ENCODE measurements at places on chromosomes 2 and 18.

- DNase-seq: no peak
These were observed 74.8 kb downstream of the CDK15 start for GRCh38 chr2:201880993-201881611.

- DNase-seq: no peak
These were observed 1.3 kb downstream of the RASGRP3 start for GRCh38 chr2:33477473-33478468.

DNA sequence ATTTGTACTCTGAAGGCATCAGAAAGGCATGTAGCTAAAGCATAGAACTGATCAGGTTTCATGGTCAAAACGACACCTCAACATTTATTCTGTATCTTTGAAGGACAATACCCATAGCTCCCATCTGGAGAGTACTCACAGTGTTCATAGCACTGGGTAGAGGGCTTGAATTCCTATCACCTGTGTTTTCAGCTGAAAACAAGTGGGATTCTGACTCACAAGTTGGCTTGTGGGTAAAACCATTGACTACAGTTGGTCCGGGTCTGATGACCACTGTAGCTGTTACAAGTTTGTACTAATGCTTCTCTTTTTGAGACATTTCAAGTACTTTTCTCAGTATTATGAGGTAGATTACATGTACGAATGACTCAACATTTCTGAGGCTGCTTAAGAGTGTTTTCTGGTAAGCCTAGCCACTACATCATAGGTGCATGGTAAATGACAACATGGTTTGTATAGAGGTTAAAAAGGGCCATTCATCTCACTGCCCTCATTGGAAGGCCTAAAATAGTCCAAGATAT, 68.6 kb upstream of the PELI1 start:
- no peak for DNase-seq

DNA sequence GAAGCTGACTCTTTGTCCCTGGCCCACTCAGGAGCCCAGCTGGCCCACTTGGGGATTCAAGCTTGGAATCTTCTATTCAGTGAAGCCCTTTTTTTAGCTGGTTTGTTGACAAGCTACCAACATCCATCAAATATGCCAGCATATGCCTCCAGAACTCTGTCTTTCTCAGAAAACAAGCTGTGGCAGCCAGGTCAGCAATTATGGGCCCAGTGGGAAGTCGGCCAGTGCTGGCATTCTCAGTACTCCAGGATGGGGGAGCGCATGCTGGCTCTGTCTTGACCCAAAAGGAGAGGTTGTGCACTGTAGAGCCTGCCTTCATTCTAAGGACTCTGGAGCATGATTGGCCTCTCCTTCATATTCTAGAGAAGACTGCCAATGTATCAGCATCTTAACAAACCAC, 401.5 kb downstream of the CNTNAP5 start:
- DNase-seq: no peak

GRCh38 chr18:8732442-8733360, 27.3 kb downstream of the MTCL1 start:
- no peak for DNase-seq

DNA sequence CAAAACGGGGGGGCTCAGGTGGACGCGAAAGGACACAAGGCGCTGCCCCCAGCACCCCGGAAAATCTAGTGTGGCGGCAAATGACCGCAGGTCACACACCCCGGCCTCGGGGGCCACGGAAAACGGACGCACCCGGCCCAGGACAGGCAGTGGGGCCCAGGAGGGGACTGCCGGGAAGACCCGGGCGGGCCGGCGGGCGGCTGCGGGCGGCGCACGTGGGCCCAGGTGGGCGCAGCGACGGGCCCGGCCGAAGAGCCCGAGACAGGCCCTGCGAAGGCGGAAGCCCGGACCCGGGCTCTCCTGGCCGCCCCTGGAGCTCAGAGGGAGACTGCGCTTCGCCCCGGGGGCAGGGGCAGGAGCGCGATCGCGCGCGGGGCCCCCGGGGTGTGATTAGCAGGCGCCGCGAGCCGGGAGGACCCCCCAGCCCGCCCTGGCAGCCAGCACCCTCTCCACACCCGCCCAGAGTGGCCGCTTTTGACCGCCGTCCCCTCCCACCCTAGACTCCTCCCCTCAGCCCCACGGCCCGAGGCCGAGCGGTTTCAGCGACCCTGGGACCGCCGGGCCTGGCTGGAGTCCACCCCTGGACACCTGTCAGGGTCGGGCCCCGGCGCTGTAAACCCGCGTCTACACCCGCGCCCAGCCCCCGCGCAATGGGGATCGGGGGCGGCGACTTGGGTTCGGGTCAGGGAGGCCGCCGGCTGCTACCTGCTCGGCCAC, 773 bp downstream of the MBP start:
- peak; percentile 20 for DNase-seq

GRCh38 chr2:213818436-213818835, 534.2 kb downstream of the SPAG16 start:
- no peak for DNase-seq

DNA sequence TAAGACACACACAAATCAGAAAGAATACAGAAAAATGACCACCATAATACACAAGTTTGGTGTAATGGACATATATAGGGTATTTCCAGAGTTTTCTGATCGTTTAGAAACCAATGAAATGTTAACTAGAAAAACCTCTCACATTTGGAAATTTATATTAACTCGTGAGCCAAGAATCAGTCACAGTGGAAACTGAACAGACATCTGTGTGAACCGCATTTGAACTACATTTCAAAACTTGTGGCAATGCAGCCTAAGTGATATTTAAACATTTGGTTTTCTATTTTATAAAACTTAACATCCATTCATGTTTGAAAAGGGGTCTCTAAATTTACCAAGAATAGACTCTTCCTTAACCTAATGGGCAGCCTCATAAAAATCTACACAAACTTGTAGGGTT, 29.0 kb upstream of the KCNG2 start:
- no peak for DNase-seq

- DNase-seq: no peak
These were observed 75.1 kb downstream of the RTN4 start for GRCh38 chr2:54975175-54975574.

- DNase-seq: no peak
These were observed 98.5 kb downstream of the SMAD7 start for GRCh38 chr18:48852292-48852691.

DNA sequence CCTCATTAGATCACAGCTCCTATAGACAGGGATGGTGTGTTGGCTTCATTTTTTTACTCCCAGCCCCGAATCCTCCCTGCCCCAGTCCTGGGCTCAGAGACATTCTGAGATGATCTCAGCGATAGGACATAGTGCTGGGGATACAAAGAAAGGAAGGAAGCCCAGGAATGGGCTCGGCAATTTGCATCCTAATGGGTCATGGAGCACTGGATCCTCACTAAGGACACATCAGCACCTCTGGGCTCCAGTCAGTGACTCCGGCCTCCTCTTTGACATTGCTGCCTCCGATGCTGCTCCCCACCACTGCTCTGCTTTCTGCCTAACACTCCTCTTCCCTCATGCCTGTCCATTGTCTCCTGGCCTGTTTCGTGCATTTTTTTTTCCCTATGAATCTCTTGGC, 489.1 kb downstream of the STK39 start:
- DNase-seq: no peak

GRCh38 chr2:209570194-209570593, 146.3 kb downstream of the MAP2 start:
- no peak for DNase-seq

GRCh38 chr2:208352644-208353567, 53.7 kb upstream of the PTH2R start:
- DNase-seq: no peak

DNA sequence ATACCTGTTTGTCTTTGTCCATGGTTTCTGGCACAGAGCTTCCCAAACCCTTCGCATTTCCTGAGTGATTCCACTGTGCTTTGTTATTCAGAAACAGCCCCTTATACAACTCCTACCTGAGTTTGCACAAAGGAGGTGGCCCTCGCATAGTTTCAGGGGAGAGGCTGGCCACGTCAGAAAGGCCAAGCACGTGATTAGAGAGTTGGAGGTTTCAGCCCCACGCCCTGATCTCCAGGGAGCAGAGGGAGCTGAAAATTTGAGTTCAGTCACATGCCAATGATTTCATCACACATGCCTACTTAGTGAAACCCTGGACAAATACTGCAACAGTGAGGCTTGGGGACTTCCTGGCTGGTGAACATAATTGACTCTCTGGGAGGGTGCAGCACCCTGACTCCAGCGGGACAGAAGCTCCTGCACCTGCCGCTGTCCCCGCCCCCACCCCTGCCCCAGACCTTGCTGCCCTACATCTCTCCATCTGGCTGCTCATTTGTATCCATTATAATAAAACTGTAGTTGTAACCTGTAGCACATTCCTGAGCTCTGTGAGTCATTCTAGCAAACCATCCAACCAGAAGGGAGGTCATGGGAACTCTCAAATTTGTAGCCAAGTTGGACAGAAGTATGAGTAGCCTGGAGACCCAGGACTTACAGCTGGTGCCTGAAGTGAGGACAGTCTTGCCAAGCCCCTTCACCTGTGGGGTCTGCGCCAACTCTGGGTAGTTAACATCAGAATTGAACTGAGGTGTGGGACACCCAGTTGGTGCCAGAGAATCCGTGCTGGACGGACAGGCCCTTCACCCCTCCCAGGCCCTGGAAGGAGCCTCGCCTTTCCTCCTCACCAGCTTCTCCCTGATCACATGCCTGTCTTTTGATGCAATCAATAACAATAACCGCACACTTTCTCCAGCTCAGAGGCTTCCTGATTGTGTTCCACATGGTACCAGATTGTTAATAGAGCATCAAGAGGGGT, 224.3 kb downstream of the ANAPC1 start:
- DNase-seq: peak; percentile 70

Measured in NCI-H460 (cell line).